ENCODE measurements at places on chromosomes 1 and 21. TPM values are rescaled to one million over a fixed set of nuclear protein-coding genes. Genes with fewer than 3 reads are reported as not detected.

HEYL gene
- 0.48 TPM for total RNA-seq

TBX15 gene
- 0.24 TPM for total RNA-seq

HSD3B2 gene
- total RNA-seq: not detected

APP gene
- total RNA-seq: 360 TPM

CCDC185 gene
- not detected for total RNA-seq

NPHS2 gene
- total RNA-seq: not detected

KIF21B gene
- 1.9 TPM for total RNA-seq

AMY2A gene
- total RNA-seq: not detected

TDRD5 gene
- total RNA-seq: under 0.01 TPM

CELA3A gene
- total RNA-seq: 0.56 TPM

HPCA gene
- not detected for total RNA-seq

FAM43B gene
- 0.39 TPM for total RNA-seq

CR1L gene
- not detected for total RNA-seq

DMBX1 gene
- total RNA-seq: not detected

GREM2 gene
- total RNA-seq: not detected

SELE gene
- total RNA-seq: not detected

KCNH1 gene
- 0.78 TPM for total RNA-seq

ATP1A2 gene
- 1.0 TPM for total RNA-seq

OR2L5 gene
- total RNA-seq: not detected

USH2A gene
- not detected for total RNA-seq

AADACL4 gene
- not detected for total RNA-seq

LIN28A gene
- total RNA-seq: not detected

CBR3 gene
- 19.4 TPM for total RNA-seq

SLFNL1 gene
- 1.4 TPM for total RNA-seq

CTSK gene
- 27.4 TPM for total RNA-seq

ARHGAP30 gene
- not detected for total RNA-seq

ENAH gene
- 82.1 TPM for total RNA-seq

MYOM3 gene
- 0.08 TPM for total RNA-seq

MTF1 gene
- total RNA-seq: 2.3 TPM

PROX1 gene
- total RNA-seq: 0.32 TPM

PFDN2 gene
- 71.8 TPM for total RNA-seq

SFN gene
- 7.0 TPM for total RNA-seq

RGSL1 gene
- total RNA-seq: not detected

MTMR11 gene
- total RNA-seq: 9.5 TPM

TCHHL1 gene
- total RNA-seq: not detected
